ENCODE measurements at places on chromosomes 3 and 15.

- no peak for DNase-seq
These were observed 41.3 kb upstream of the ZBED2 start for GRCh38 chr3:111636366-111636885.

DNA sequence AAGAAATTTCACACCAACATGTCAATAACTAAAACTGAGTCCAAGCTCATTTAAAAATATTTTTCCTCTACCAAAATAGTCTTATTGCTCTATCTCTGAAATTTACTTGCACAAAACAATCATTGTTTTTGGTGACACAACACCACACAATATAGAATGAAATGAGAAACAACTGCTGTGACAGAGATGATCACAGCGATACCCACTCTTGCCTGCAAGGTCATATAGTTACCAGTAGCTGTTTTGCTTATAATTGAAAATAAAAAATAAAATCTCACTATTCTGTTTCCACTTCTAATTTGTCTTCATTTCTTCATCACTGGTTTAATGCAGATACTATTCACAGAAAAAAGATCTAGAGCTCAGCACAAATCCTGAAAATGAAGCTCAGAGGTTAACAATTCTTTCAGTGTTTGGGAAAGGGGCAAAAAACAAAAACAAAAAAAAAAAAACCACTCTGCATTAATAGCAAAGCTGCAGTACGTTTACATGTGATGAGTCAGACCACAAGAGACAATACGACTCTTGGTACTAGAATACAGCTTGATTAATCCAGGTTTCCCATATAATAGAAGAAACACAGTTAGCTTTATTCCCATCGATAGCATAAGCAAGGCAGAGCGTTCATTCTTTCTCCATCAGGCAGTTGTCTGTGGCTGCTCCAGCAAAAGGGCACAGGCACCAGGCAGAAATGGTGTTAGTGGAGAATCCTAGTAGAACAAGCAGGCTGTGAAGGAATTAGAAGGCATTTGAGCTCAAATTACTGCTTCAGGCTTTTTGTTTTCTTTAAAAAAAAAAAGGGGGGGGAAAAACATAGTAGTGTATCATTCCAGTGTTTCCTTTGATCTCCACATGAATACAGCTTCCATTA is 773 bp downstream of the ANKRD28 start:
- no peak for DNase-seq

DNA sequence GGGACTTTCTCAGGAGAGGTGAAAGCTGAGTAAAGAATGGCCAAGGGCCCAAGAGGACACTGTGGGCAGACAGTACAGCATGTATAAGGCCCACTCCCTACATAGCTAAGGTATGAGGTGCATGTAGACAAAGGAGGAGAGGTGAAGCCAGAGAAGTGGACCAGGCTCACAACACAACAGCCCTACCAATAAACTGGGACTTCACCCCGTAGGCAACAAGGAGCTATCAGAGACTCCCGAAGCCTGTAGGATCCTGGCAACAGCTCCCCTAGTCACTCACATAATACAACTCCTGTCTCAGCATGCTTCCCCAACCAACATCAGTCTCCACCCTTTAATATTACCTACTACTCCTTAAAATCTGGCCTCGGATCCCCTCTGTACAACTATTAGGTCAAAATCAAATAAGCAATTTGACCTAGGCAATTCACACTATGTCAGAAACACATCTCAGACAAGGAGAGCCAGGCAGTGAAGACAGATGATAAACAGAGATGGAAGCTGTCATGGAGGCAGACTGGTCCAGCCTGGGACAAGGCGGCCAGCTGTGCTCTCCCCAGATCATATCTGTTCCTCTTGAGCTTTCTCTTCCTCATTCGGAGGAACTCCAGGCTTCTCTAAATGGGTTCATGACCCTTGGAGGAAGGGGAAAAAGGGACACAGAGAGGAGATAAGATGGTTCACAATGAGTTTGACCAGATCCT is 1.4 kb downstream of the XXYLT1 start:
- no peak for DNase-seq

GRCh38 chr3:44887101-44887500 is 12.7 kb downstream of the TGM4 start:
- DNase-seq = no peak

GRCh38 chr15:34793901-34794300 is 1.4 kb downstream of the ACTC1 start:
- no peak for DNase-seq

GRCh38 chr3:51830836-51831385 is 30.5 kb upstream of the IQCF2 start:
- DNase-seq = no peak

GRCh38 chr15:69824877-69825406 is 272.8 kb downstream of the TLE3 start:
- no peak for DNase-seq

DNA sequence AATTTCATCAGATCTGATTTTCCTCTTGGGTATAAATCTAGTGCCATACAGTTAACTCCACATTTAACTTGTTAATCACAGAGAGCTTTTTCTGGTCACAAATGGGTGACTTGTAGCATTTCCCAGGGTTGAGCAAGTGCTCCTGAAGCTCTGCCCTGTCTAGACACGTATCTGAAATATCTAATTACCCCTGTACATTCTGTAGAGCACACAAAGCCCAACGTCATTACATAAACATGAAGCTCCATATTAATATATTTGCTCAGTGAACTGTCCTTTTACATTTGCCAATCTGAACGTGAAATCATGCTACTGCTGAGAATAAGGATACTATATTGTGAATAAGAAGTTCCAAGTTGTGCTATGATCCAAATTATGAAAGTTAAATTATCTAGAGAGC is 49.0 kb downstream of the THBS1 start:
- DNase-seq = no peak

DNA sequence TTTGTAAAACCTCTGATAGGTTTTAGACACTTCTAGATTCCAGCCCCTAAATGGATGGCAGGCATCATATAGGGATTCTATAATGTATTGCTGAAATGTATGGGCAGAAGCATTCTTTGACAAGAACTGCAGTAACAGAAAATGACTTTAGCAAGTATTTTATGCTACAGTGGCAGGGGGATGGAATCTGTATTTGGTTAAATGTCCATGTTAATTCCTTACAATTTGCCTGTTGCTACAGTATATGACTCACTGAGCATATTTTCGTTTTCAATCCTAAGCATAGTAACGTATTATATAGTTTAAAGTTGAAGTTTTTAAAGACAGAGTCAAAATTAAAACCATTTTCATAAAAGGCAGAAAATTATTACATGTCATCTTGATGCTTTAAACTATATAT is 150.1 kb downstream of the MEX3B start:
- no peak for DNase-seq

GRCh38 chr3:30428251-30428650 is 178.2 kb upstream of the TGFBR2 start:
- DNase-seq = no peak

- DNase-seq = no peak
These were observed 78.9 kb upstream of the ZNF280D start for GRCh38 chr15:56812221-56812620.

GRCh38 chr3:102170545-102170944 is 264.3 kb upstream of the ZPLD1 start:
- no peak for DNase-seq

GRCh38 chr3:151875759-151876158 is 2.3 kb downstream of the SUCNR1 start:
- no peak for DNase-seq

DNA sequence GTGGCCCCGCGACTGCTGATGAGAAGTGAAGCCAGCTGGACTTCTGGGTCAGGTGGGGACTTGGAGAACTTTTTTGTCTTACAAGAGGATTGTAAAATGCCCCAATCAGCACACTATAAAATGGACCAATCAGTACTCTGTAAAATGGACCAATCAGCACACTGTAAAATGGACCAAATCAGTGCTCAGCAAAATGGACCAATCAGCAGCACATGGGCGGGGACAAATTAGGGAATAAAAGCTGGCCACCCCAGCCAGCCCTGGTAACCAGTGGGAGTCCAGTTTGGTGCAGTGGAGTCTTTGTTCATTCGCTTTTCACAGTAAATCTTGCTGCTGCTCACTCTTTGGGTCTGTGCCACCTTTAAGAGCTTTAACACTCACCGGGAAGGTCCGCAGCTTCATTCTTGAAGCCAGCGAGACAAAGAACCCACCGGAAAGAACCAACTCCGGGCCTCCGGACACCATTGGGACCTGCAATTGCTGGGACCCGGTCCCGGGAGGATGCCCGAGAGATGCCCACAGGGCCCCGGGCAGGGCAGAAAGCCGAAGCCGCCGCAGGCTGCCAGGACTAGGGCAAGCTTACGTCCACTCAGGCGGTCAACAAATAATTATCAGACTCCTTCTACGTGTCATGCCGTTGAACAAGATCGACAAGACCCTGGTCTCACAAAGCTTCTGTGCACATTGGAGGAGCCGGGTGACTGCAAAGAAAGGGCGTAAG is 8.3 kb upstream of the NR2E3 start:
- DNase-seq = no peak

GRCh38 chr3:51799879-51800749 is 21.1 kb upstream of the IQCF6 start:
- DNase-seq = no peak

GRCh38 chr3:125359700-125360099 is 15.4 kb downstream of the ZNF148 start:
- DNase-seq = no peak

DNA sequence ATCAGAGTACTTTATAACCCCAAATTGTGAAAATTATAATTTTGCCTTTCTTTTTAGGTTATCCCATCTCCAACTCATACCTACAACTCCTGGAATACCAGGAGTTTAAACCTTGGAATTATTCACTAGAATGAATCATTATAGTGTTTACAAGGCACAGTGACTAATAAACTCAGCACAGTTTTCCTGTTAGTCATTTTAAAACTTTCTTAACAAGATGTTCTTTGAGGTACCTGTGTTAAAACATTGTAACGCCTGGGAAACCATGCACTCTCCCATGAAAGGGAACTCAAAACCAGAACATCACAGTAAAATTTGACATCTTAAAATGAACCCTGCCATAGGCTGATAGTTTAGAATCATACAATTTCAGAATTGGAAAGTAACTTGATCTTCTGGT is 132.4 kb upstream of the OSTN start:
- DNase-seq = no peak

- DNase-seq = no peak
These were observed 7.2 kb downstream of the PLD1 start for GRCh38 chr3:171803044-171803443.

DNA sequence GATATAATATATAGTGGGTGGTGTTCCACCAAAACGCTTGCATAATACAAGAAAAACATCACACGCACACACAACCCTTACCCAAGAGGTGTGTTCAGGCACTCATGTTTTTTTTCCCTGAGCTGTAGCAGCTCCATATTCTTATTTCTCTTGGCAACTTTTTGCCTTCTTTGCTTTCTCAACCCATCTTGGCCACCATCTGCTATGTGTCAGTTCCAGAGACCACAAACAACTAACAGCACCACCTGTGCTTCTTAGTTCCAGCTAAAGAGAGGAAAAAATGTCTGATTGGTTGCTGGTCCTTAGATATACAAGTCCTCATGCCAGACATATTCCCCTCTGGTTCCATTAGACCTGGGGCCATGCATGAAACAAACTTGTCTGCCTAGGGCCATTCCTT is 11.9 kb downstream of the ACTC1 start:
- DNase-seq = no peak

DNA sequence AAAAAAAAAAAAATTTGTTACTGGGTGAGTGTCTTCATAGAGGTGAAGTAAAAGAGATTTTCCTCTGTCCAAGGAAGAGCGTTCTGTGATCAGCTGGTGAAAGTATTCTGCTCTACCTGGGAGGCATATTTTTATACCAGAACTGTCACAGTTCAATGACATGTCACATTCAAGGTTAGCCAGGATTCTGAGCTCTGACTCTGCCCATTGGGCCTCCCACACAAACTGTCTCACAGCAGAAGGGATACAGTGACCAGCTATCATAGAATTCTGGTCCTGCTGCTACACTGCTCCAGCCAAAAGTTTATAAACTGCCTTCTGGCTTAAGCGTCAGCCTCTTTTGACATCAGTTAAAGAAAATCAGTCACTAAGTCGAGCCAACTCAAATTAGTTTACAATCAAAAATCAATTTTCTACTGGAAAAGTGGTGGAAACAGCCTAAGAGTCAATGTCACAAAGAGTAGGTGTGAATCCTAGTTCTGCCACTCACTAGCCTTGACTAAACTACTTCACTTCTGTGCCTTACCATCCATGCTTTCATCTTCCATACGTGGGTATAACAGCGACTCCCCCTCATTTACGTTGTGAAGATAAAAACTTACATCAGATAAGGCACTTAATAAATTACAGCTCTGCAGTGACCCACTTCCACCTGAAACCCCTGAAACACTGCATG is 52.7 kb upstream of the DCUN1D1 start:
- DNase-seq = no peak

GRCh38 chr3:25587526-25587925 is 77.2 kb downstream of the TOP2B start:
- no peak for DNase-seq

DNA sequence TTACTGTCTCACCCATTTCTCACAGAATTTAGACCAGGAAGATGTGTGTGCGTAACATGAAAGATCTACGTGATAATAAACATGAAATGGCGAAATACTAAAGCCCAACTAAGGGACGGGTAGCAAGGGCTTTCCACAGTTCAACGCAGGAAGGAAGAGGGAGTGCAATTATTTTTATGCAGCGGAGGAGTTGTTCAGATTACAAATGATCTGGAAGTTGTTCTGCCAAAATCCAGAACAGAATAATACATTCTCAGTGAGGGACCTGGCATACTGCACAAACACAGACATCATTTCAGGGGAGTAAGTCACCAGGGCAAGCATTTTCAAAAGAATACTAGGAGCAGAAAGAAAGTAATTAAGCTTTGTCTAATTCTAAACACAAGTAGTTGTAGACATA is 133.6 kb upstream of the RAP2B start:
- no peak for DNase-seq

DNA sequence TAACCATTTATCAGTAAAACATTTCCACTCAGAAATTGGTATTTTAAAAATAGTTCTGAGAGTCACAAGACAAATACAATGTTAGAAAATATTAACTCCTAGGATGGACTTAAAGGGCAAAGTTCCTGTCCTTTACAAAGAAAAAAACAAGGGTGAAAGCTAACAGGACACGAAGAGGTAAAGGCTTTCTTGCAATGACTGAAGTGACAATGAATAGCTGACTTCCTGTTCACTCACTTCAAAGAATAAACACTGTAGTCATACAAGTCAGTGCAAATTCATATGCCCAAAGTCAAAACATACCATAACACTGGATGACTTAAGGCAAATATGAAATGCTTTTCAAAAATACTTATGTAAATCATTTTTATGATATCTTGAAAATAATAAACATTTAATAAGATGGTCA is 1389.8 kb upstream of the ALCAM start:
- no peak for DNase-seq

- no peak for DNase-seq
These were observed 217.9 kb upstream of the DCBLD2 start for GRCh38 chr3:99119385-99119784.

DNA sequence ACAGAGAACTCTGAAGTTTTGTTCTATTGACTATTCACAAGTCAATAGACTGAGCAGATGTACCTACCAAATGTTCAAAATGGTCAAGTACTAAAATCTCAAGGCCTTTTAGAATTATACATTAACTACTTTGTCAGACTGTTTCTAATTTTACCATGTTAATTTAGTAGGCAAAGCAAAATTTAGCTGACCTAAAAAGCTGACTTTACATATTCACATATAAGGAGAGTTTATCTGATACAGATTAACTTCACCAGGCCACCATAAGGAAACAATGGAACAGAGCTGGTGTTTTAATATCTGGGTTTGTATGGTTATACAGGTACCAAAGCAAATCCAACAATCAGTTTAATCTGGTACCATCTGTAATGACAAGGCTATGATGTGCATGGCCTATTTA is 15.9 kb downstream of the GATM start:
- DNase-seq = no peak

Data from activated CD8-positive, alpha-beta memory T cell treated with anti-CD3 and anti-CD28 coated beads for 1 hour (primary cell).